ENCODE measurements at places on chromosomes 5 and 9. TPM values are rescaled to one million over a fixed set of nuclear protein-coding genes. Genes with fewer than 3 reads are reported as not detected.

- DNase-seq: no peak
These were observed 110.3 kb downstream of the SLC12A2 start for GRCh38 chr5:128193665-128194390.

DNA sequence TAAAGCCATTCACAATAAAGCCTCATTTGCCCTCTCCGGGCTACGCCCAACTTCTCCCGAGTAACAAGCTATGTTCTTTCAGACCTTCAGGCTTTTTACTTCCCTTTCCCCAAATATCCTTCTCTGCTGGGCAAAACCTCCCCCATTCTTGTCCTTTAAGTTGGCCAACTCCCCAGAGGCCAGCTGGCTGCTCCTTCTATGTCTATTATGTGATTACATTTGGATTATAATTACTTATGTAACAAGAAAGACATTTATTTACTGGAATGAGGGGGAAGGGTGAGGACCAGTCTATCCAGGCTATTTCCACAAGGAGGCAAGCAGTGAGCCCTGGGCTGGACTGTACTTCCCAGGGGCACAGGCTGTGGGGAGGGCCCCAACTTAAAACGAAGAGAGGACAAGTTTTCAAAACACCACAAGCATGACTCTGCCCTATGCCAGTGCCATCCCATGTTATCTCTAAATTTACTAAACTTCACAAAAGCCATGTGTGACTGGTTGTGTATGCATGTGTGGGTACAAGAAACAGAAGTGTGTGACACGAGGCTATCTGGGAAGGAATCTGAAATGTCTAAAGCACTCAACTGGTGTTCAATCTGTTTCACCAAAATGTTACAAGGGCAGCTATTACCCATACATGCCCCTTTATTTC, 84.5 kb downstream of the GNAQ start:
- no peak for DNase-seq

DNA sequence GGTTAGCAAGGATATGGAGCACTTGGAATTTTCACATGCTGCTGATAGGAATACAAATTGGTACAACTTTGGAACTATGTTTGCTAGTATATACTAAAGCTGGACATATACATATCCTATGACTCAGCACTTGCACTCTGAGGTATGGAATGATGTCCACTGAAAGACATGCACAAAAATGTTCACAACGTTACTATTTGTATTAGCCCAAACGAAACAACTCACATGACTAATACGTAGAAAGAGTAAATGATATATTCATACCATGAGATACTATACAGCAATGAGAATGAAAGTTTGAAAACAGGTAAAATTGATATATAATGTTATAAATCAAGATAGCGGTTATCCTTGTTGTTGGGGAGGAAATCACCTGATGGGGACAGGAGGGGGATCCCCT, 45.5 kb upstream of the CDC42SE2 start:
- DNase-seq: no peak

DNA sequence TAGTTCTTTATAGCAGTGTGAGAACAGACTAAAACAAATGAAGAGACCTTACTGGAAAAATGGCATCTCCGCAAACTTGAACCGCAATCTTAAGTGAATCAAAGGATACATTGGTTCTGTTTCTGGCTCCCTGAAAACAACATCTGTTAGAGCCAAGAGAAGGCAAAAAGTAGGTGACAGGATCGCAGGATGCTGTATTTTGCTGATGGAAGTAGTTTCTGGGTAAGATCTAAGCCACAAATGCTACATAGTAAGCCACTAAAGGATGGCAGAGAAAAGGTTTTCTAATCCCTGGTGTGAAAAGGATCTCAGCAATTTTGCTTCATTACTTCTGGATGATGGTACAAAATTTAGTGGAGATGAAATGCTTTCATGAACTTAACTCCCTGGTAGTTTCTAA, 63.3 kb upstream of the HTR4 start:
- DNase-seq: no peak

- no peak for DNase-seq
These were observed 76.7 kb upstream of the SYK start for GRCh38 chr9:90724880-90725279.

- DNase-seq: no peak
These were observed 411.6 kb downstream of the BRINP1 start for GRCh38 chr9:118957585-118957984.

DNA sequence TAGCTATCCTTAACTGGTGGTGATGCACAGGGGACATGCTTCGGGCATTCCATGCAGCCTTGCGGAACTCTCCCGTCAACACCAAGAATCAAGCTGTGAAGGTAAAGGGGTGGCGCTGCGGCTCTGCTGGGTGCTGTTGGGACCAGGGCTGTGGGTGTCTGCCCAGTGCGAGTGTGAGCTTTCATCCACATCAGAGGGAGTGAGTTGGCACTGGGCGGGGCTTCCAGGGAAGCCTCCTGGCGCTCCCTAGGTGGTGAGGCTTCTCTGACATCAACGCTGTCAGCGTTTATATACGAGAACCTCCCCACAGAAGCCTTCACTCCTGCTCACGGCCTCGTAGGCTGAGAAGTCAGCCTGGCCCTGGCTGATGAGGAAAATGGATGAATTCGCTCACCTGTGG, 11.7 kb downstream of the ARPC5L start:
- DNase-seq: no peak

DNA sequence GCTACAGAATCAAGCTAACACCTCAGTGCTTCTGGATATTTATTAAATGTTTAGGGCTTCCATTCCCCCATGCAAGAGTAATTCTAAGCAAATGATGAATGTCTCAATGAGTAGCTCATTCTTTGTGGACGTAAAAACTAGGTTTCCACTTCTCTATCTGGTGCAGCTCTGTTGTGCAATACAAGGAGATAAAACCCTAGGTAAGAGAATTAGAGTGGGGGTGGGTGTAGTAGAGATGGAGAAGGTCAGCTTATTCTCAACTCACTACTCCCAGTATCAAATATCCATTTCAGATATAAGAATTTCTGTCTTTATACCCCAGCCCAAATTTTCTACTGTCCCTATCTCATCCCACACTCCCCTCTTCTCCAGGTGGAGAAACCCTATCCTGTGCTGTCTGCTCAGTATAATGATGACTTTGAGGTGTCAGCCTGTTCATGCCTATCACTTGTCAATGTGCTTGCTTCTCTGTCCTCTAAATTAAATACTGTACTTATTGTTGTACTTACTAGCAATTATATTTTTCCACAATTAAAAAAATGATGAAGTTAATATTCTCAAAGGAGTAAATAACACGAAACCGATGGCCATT, 4.3 kb upstream of the FYB1 start:
- DNase-seq: no peak

GRCh38 chr5:983238-983524, 25.4 kb upstream of the NKD2 start:
- DNase-seq: peak; percentile 50

GRCh38 chr9:2159521-2160454, 144.6 kb downstream of the SMARCA2 start:
- no peak for DNase-seq

DNA sequence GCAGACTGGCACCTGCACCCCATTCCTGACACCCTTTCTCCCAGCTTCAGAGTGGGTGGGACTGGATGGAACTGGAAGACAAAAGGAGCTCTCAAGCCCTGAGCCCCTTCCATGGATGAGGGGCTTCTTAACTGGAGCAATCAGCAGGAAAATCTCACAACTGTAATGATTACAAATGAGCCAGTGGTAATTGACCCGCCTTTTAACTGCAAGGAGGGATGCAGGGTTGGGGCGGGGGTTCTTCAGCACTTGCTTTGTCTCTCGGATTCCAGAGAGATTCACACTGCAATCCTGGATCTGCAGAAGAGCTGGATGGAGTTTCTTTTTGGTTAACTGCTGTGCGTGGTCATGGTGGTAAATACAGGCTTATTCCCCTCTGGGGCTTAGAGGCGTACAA, 160.1 kb upstream of the SHB start:
- DNase-seq: no peak

The SLC25A2 gene
- 0.81 TPM for total RNA-seq

The STK32A gene
- 5.6 TPM for total RNA-seq

The FIBCD1 gene
- total RNA-seq: not detected

The PDLIM4 gene
- total RNA-seq: 133 TPM

The GPRIN1 gene
- 0.55 TPM for total RNA-seq

The PCDHGC4 gene
- total RNA-seq: 8.6 TPM

Data from sigmoid colon (tissue), 7 donors.